ENCODE measurements at places on chromosomes 7 and 10. TPM values are rescaled to one million over a fixed set of nuclear protein-coding genes. Genes with fewer than 3 reads are reported as not detected.

NUTM2B gene
- total RNA-seq = 0.63 TPM

SAP25 gene
- 2.8 TPM for total RNA-seq

AS3MT gene
- total RNA-seq = 4.7 TPM

DBF4 gene
- 10.9 TPM for total RNA-seq

LRIT2 gene
- total RNA-seq = not detected

KCP gene
- total RNA-seq = 0.98 TPM

PRPS1L1 gene
- not detected for total RNA-seq

FBXL13 gene
- total RNA-seq = 0.49 TPM

AGR2 gene
- total RNA-seq = 1.6 TPM

CALHM1 gene
- total RNA-seq = not detected

MRLN gene
- total RNA-seq = not detected
